Muscle of arm (tissue), 14 donors: ENCODE measurements at places on chromosomes 13 and 19.

DNA sequence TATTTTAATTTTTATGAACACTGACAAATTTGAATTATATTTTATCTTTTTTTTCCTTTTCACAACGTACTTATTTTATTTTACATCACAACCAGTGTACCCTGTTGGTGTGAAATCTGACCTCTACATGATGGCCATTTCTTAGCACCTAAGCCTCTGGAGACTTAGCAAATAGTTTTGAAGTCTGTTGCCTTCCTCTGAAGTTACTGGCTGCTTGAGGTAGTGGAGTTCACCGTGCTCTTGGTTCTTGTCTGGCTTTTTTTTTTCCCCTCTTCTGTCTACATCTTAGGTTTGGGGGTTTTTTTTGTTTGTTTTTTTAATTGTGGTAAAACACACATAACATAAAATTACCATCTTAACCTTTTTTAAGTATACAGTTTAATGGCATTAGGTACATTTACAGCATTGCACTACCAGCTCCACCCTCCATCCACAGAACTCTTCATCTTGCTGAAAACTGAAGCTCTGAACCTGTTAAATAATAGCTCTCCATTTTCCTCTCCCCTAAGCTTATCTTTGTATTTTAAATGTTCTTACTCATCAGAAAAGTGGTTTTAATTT is 94.1 kb upstream of the MLNR start:
- no peak for DNase-seq

DNA sequence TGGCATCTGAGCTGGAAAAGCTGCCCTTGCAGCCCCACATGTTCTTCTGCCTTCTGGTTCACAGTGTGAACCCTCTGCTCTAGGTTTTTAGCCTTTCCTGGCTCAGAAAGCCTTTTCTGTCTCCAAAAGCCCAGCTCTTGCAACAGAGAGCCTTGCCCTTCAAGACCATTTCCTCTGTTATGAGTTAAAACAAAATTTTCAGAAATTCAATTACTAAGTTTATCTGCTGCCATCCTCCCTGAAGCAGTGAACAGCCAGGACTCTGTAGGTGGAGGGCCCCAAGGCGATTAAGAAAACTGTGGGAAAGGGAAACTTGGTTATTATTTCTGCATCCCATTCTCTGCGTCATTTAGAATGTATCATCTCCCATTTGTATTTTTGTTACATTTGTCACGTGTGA is 18.8 kb downstream of the FAM124A start:
- no peak for DNase-seq

- DNase-seq = no peak
Observed at GRCh38 chr13:110914081-110914330, 863 bp downstream of the ANKRD10 start.

- DNase-seq = no peak
Observed at GRCh38 chr19:51084505-51084904, 1.8 kb upstream of the KLK14 start.

- DNase-seq = no peak
Observed at GRCh38 chr19:31908496-31909225, 436.7 kb upstream of the ZNF507 start.

DNA sequence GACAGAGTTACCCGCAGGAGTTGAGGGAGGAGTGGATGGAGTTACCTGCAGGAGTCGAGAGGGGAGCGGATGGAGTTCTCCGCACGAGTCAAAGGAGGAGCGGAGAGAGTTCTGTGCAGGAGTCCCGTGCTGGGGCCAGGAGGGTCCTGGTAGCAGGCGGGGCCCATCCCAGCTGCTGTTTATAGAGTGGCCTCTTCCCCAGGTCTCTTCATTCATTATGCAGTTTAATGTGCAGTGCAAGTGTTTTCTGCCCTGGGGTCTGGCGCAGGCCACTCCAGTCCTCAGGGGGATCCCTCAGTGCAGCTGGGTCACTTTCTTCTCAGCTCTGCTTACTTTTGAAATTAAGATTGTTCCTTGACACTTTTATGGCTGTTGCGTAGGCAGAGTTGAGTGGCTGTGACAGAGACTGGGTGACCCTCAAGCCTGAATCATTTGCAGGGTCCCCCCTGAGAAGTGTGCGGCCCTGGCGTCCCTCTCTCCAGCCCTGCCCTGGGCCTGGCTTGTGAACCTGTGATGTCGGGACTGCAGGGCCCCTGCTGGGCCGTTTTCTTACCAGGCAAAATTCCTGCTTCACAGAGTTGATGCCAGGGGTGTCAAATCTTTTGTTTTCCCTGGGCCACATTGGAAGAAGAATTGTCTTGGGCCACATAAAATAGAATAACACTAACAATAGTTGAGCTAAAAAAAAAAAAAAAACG is 17.9 kb downstream of the TFDP1 start:
- no peak for DNase-seq
